ENCODE measurements at places on chromosomes 12 and 14.

DNA sequence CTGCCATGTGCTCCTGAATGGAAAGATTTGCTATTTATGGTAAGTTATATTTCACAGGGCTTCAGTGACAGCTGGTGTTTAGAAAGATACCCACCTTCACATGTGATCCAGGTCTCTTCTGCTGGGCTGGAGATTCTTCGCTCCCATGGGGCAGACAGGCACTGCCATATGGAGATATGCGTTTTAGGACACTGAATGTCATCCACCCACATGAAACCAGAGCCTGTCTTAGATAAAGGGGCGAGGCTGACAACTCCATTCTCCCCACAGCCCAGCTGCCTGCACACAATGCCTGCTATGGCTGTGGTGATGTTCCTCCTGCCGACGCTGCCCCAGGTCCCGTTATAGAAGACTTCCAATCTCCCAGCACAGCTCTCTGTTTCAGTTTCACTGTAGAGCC lies 69.4 kb downstream of the ACSM4 start:
- no peak for DNase-seq

DNA sequence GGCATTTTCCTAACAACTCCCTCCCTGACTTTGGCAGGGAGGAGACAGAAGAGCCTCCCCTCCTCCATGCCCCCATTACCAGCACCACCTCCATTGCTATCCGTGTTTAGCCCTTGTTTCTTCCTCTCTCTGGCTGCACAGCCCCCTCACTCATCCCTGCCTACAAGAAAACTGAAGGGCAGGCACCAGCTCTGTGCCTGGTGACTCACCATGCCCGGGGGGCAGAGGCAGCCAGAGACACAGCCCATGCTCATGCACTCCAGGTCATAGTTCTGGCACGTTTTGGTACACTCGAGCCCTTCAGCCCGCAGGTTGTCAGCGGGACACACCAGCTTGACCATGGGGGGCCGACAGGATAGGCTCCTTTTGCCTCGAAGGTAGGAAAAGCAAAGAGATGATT lies 80.4 kb downstream of the VWF start:
- peak; percentile 61 for DNase-seq

- no peak for DNase-seq
Observed at GRCh38 chr12:54222609-54223008, 33.8 kb upstream of the SMUG1 start.

DNA sequence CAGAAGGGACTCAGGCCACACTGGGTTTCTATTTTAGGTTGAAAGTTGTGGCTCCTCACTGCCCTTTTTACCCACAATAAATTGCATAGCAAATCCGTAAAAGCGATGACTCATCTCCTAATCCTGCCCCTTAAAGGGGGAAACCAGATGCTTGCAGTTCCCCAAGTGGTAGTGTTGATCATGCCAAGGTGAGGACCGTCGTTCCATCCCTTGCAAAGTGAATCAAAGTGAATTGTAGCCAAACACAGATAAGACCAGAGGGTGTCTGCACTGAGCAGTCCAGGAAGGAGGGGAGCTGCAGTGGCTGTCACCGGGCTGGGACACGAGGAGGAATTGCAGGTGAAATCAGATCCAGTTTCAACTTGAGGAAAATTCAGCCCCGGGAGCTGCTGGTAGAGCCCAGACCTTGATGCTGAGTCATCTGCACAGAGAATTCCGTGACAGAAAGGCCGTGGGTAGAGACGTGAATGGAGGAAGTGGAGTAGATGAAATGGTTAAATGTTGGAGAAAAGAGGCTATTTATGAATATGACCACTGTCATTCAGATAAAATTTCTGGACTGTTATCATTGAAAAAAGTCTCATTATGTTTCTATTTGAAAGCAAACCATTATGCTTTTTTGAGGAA lies 44.2 kb upstream of the MMP17 start:
- peak; percentile 94 for DNase-seq

- DNase-seq = no peak
Observed at GRCh38 chr14:105030836-105031396, 10.0 kb upstream of the CDCA4 start.

GRCh38 chr14:98698341-98698740 lies 573.7 kb downstream of the BCL11B start:
- DNase-seq = no peak

DNA sequence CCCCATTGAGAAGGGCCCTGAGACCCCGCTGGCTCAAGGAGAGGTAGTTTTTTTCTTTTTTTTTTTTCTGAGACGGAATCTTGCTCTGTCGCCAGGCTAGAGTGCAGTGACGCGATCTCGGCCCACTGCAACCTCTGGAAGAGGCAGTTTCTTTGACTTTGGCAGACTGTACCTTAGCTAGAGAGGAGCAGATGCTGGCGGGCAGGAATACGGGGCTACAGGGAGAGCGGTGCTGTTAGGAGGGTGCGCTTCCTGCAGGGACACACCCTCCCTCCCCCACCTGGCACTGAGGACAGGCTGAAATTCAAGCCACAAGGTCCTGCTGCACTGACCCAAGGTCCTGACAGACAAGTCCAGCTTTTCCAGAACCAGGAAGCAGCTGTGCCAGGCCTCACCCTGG lies 32.2 kb upstream of the NUDT14 start:
- no peak for DNase-seq

DNA sequence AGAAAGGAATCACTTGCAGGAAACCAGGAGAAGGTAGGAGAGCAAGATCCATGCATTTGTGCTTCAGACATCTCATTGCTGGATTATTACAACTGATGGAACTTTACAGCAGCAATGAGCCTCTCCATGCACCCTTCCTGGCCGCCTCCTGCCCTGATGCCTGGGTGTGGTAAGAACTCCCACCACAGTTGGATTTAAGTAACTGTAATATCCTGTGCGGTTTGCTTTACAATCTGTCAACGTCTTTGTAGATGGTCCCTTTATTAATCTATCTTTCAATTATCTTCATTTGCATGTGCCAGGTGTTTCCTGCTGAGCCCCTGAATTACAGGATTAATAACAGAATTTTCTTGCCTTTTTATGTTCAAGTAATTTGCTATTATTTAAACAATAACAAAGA lies 1300.5 kb upstream of the TMEM132C start:
- no peak for DNase-seq

DNA sequence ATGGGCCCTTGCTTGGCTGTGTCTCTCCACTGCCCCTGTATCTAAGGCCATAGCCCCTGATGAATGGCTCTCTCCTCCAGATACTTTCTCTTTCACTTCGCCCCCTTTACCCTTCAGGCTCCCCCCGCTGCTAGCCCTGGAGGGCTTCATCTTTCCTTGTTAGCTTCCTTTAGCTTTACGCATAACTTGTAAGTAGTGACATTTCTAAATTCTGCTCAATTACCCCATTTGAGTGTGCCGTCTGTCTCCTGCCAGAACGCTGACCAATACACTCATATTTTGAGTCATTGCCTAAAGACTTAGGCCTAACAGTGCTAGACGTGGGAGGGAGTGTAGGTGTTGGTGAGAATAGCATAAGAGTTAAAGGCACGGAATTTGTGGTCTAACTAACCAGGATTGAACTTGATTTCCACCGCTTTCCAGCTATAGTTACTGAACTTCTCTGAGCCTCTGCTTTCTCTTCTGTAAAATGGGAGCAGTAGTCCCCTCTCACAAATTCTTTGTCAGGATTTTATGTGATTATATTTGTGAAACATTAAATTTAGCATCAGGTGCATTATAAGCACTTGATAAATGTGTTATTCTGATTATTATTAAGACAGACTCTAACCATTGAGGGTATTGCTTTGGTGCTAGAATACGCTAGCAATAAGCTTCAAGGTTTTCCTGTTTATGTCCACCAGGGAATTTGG lies 129.3 kb downstream of the ZFP36L1 start:
- DNase-seq = no peak

- DNase-seq = no peak
Observed at GRCh38 chr14:88245321-88245720, 77.7 kb downstream of the KCNK10 start.

- no peak for DNase-seq
Observed at GRCh38 chr14:79965896-79966295, 245.4 kb downstream of the DIO2 start.

- DNase-seq = peak; percentile 89
Observed at GRCh38 chr12:12881151-12881909, 10.0 kb upstream of the GPRC5A start.

- DNase-seq = no peak
Observed at GRCh38 chr12:106358396-106359241, 1.1 kb downstream of the POLR3B start.

DNA sequence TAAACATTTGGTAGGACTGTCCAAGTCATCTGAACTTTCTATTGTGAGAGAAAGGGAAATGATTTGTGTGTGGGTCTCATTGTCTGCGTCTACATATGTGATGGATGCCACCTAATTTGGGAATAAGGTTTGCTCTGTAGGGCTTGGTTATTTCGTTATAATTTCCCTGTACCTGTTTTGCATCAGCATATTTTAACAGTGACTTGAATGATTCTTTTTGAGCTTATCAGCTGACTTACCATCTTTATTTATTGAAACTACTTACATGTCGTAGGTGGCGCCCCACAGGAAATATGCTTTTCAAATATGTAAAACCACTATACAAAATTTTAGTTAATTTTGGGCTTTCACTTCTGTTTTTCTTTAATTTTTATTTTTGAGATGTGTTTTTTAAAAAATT lies 56.5 kb upstream of the BCAT1 start:
- no peak for DNase-seq

- no peak for DNase-seq
Observed at GRCh38 chr14:24826390-24826789, 192.4 kb upstream of the GZMB start.

- no peak for DNase-seq
Observed at GRCh38 chr14:74843653-74844052, 32.3 kb downstream of the PROX2 start.

DNA sequence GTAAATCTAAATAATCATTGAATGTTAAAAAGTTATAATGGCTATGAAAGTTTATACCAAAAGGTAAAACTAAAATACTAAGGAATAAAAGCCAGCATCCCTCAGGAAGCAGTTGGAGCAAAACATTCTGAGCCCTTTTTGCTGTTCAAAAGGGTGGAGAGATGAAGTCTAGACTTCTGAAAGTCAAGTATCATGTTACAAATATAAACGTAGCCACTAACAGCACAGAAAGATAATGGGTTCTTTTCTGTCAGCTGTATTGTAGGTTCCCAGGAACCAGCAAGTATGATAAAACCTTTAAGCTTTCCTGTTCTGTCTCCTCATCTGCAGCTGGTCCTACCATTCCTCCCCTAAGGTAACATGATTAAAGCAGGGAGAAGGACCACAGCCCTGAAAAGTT lies 16.4 kb upstream of the PLD4 start:
- DNase-seq = no peak

DNA sequence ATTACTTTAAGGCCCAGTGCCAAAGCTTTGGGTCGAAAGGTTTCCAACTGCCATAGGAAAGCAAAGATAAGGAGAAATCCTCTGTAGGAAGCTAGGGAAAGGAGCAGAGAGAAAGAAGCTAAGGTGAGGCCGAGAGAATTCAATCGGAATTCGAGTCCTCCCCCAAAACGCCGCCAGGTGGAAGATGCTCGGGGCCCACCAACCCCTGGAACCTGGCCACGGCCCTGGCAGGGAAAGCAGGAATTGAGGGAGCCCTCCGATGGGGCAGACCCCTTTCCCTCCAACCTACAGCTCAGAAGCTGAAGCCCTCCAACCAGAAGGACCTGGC lies 498 bp downstream of the GMFB start:
- no peak for DNase-seq

- DNase-seq = no peak
Observed at GRCh38 chr12:85569261-85569660, 266.9 kb downstream of the RASSF9 start.

GRCh38 chr14:23008831-23009230 lies 1.1 kb downstream of the C14orf93 start:
- no peak for DNase-seq

GRCh38 chr14:105083926-105084685 lies 18.9 kb upstream of the GPR132 start:
- DNase-seq = no peak

GRCh38 chr14:44700184-44700583 lies 193.1 kb upstream of the FSCB start:
- no peak for DNase-seq

DNA sequence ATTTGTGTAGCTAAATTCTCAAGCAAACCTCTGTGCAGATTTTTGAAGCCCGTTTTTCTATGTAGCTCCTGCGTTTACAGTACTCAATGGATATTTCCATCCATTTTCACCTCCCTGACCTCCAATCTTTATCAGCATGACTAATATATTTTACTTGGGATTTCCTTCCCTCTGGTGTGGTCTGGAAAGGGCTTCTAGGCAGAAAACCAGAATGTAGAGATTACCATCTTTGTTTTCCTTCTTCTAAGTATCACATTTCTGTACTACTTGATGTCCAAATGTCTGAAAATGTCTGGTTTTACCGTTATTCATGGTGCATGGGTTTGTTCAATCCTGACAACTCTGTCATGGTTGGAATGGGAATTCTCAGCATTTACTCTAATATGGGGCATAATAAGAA lies 907.6 kb upstream of the FLRT2 start:
- DNase-seq = no peak

DNA sequence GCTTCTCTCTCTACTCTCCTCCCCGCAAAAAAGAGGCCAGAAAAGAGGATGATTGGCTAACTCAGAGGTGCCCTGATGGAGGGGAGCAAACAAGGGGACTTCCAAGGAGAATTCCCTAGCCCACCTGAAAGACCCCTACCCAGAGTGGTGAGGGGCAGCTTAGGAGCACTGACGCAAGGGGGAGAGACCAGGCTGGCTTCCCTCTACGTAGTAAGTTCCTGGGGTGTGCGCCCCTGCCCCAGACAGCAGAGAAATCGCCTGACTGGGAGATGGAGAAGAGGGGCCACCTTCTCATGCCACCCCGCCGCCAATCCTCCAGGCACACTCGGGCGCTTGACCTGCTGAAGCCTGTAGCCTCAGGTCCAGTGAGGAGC lies 2.1 kb upstream of the DIO3 start:
- DNase-seq = no peak

DNA sequence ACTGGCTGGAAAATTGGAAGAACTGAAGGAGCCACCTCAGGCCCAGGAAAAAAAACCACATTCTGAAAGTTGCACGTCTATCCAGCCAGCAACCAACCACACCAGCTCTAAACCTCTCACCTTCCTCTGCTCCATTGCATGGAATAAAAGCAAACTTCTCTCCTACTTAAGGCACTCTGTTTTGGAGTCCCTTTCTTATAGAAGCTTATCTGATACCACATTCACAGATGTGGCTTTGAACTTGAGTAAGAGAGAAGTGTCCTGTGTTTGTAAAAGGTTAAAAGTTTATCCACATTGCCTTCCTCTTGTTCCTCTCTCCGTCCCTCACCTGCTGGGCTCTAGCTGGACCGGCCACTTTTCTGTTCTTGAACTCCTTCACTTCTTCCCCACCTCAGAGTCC lies 99.6 kb upstream of the PLXNC1 start:
- DNase-seq = no peak

DNA sequence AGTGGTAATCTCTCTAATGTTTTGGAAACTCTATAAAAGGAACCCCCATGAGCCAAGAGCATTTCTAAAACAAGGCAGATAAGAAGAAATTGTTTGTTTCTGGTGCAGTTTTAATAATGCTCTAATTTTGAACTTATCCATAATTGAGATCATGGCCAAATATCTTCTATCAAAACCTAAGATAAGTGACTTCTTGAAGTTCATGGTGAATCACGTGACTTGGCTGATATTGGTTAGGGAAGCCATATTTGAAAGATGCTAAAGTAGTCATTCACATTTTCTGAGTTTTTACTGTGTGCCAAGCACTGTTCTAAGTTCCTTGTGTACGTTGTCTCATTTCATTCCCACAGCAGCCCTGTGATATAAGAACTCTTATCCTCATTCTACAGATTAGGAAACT lies 157.9 kb downstream of the KICS2 start:
- no peak for DNase-seq

Data from SK-MEL-5 (cell line).